NAMALWA (cell line): ENCODE measurements at places on chromosomes 3 and 15.

- DNase-seq, result peak; percentile 87
Measured at GRCh38 chr15:51649659-51650521, 27.3 kb upstream of the DMXL2 start.

DNA sequence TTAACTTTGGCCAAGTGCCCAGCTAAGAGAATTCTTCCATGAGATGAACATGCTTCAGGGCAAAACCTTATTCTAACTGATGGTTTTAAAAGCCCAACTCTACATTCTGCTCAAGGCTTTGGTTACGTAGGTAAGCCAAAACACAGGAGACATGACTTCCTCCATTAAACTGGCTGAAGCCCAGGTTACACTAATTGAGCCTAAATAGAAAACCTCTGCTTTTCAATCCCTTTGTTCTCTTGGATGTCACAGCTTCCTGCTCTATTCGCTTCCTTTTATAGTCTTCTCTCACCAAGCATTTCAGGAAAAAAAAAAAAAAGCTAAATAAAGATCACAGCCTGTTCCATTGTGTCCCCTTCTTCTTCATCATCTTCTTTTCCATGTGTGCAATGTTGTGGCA lies 420.4 kb downstream of the TIGIT start:
- DNase-seq, result no peak

DNA sequence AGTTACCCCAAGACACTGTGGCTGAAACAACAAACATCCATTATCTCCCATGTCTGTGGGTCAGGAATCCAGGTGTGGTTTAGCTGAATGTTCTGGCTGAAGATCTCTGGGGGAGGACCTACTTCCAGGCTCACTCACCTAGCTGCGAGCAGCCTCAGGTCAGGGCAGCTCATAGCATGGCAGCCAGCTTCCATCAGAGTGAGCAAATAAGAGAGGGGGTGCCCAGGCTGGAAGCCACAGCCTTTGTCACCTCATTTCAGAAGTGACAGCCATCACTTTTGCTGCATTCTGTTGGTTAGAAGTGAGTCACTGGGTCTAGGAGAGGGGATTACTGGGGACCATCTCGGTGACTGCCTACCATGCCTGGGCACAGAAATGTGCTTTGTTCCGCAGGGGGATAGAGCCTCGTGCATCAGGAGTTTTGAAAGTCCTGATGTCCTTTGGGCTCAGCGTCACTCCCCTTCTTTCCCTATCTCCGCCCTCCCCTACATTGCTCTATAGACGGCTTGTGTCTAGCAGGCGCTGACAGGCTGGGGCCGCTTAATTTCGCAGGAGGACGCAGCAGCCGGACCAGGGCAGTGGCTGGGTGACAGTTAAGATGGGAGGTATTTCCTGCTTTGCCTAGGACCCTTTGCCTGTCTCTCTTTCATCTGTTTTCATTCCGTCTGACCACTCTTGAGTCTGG lies 25.4 kb downstream of the TGM4 start:
- no peak for DNase-seq

DNA sequence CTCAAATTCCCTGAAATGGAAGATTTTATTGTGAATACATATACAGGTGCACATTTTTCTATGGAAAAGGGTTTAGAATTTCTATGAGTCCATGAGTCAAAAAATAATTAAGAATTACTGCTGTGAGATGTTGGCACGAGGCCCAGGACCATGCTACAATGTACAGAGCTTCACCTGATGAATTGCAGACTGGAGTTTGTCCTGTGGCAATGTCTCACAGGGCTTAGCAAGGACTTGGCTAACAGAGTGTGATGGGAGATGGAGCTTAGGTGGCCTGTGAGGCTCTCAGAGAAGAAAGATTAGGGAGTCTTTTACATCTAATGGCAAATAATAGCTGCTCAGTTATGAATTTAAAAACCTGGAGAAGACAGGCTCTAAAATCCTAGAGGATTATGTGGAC lies 219.5 kb upstream of the CBLB start:
- DNase-seq, result no peak

- peak; percentile 79 for DNase-seq
Measured at GRCh38 chr3:14203521-14204079, 25.0 kb downstream of the LSM3 start.

DNA sequence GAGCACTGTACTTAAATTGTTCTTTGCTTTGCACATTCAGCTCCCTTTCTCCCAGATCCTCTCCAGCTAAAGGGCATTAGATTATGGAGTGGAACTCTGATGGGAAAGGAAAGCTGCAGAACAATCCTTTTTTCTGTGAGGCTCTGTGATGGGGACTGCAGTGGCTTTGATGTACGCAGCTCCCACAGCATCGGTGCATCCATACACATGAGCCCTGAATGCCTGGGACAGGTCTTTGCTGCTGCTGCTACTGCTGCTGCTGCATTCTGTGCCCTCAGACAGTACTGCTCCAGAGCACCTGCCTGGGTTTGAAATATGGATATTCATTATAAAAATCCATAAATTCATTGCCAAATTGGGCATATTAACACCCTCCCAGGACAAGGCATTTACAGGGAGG lies 164.4 kb downstream of the WDR76 start:
- no peak for DNase-seq

DNA sequence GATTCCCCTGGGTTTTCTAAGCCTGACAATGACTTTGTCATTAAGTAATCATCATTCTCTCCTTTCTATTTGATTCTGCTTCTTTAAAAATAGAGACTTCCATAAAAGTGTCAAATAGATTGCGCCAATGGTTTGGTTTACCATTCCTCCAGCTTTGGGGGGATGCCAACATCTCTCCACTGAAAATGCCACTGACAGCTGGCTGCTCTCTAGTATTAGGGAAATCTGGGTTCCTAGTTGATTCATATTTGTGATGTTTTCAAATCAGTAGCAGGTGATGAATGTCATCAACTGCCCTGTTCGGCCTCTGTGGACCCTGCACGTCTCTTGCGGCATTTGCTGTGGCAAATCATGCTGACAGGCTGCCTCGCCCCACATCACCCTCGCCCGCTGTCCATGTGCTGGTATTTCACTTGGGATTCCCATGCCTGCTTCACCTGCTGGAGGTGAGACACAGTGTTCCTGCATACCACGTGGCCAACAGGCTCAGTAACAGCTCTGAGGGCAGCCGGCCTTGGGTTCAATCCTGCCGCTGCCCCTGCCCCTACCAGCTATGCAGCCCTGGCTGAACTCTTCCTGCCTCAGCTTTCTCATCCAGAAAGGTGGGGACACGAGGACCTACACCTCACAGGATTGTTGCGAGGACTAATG lies 28.1 kb downstream of the ZXDC start:
- no peak for DNase-seq

DNA sequence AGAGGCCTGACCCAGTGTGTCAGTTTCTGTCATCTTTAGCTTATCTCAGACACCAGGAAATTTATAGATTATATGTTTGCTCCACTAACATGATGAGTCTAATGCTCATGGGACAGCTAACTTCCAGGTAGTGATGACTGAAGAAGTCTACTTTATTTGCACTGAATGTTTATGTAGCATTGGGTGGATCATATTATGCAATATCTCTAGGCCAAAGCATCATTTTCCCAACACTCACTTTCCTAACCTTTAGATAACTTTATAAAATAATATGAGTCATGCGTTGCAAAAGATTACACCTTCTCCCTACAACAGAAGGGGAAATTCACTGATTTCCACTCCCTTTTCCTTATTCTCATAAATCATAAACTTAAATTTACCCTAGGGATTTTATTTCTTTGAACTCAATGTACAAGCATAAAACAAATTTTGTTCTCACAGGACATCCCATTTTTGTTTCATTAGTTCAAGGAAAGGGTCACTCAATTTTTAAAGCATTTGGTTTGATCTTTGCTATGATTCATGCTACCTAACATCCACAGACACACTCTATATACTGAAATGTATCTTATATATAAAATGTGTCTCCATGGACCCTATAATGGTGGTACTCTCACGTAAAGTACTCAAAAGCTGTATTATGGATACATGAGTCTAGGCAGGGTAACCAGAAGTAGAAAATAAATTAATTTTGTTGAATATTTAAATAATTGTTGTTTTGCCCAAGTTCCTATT lies 225.2 kb downstream of the WDR72 start:
- no peak for DNase-seq

DNA sequence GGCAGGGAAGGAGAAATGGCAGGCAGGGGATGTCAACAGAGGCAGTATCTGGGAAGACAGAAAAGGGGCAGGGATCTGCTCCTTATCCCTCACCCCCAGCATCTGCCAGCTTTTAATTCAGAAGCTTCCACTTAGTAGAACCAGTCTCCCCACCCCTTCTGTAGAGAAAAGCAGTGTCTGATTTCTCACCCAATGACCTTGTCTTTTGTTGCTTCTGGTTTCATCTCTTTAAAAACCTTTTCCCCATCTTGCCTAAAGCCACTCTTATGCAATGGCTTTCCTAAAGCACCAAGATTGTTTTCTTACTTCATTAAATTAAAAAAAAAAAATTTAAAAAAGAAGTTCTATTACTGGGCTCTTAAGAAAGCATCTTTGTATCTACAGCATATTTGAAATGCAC lies 27.8 kb downstream of the ARHGEF3 start:
- no peak for DNase-seq

DNA sequence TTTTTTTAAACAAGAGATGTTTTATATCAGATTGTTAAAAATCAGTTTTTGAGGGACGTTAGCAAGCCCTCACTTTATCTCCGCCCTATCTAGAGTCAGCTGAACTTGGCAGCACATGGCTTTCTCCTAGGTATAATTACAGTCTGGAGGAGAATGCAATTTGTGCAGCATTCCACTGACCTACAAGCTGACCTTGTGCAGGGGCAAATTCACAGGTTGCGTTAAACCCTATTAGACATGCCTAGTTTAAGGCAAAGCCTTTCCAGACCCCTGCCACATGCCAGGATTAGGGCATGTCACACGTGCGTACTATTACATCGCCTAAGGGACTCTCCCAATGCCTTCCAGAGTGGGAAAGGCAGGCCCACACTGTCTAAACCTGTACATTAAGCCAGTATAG lies 224.0 kb downstream of the GREM1 start:
- no peak for DNase-seq

DNA sequence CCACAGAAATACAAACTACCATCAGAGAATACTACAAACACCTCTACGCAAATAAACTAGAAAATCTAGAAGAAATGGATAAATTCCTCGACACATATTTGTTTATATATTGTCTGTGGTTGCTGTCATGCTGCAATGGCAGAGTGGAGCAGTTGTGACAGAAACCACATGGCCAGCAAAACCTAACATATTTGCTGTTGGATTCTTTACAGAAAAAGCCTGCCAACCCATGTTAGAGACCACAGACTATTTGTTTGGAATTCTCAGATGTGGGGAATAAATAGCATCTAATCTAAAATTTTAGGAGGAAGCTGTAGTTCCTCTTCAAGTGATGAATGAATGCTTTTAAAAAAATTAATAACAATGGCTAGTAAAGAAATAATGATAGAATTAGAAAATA lies 341.6 kb upstream of the AZI2 start:
- DNase-seq, result no peak

DNA sequence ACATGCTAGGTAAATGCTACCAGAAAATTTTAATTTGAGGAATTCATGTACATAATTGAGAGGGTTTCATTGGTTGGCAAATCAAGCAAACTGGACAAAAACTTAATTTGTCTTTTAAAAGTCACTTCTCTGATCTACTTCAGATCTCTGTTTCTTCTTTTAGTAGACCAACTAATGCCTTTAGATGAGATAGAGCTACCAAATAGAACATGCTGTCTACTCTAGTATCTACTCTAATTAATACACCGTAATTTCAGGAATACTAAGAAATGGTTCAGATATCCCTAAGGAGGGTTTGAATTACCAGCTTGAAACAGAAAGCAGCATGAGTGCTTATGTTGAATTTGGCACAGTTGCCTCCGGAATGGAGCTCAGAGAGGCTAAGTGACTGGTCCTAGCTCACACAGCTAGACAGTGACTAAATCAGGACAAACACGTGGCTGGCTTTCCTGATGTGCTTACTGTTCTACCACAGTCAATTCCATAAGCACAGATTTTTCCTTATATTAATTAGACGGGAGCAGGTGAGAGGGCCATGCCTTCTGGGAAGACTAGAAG lies 225.1 kb downstream of the ITPR1 start:
- DNase-seq, result no peak

DNA sequence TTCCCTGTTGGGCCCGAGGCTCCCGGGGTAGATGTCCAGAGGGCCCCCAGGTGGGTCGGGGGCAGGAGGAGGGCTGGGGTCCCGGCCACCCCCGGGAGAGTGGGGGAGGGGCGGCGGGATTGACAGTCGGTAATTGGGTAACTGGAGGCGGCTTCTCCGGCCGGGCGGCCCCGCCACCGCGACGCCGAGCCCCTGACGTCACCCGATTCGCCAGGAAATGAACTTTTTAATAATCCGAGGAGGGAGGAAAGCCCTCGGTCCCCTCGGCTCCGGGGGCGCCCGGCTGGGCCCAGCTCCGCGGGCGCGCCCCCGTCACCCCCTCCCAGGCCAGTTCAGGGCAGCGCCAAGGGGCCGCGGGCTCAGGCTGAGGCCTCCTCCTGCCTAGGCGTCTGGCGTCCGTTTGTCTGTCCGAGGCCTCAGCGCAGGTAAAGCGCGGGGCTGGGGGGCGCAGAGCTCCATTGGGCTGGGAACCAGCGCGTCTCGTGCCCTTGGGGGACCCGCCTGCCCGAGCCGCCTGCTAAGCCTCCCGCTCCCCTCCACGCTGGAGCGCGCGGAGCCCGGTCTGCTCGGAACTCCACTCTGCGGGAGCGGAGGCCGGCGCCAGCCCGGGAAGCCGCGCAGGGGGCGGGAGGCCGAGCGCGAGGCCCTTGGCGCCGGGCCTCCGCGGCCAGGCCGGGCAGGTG lies 3.9 kb downstream of the GATA2 start:
- DNase-seq, result no peak

- DNase-seq, result peak; percentile 59
Measured at GRCh38 chr3:87503900-87504498, 227.6 kb upstream of the POU1F1 start.

DNA sequence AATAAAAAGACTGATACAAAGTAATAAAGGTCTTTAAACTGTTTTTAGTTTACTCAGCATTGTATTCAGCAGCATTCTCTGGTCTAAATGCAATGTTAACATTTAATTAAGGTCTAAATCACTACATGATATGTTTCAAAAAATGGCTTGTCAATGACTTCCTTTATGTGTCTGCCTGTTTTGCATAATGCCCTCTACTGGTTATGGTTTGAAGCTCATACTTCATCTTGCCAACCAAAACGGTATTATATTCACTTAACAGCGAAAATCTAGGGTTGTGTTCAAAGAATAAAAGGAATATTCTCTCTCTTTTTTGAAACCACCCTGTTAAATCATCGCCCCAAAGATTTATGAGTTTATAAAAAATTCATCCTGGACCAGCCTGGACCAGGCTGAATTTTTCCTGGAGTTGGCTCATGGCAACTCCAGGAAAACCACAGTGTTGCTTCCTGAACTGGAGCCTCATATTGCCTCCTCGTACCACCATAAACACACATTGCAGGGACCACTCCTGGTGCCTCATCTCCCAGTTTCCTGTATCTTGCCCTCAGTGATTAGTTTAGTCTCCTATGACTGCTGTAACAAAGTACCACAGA lies 6.7 kb upstream of the NCEH1 start:
- DNase-seq, result peak; percentile 69

DNA sequence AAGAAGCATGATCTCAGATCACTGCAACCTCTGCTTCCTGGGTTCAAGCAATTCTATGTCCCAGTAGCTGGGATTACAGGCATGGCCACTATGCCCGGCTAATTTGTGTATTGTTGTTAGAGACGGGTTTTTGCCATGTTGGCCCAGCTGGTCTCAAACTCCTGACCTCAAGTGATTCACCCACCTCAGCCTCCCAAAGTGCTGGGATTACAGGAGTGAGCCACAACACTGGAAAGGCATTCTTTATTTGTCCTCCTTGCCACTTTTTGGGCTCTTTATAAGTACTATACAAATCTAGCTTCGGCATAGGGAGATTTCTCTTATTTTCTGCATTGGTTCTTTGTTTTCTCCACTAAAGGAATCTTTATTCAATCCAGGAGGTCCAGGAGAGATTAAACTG lies 18.6 kb downstream of the CMTM8 start:
- no peak for DNase-seq
